Endothelial cell of umbilical vein (primary cell): ENCODE measurements at places on chromosomes 3 and 15. TPM values are rescaled to one million over a fixed set of nuclear protein-coding genes. Genes with fewer than 3 reads are reported as not detected.

DNA sequence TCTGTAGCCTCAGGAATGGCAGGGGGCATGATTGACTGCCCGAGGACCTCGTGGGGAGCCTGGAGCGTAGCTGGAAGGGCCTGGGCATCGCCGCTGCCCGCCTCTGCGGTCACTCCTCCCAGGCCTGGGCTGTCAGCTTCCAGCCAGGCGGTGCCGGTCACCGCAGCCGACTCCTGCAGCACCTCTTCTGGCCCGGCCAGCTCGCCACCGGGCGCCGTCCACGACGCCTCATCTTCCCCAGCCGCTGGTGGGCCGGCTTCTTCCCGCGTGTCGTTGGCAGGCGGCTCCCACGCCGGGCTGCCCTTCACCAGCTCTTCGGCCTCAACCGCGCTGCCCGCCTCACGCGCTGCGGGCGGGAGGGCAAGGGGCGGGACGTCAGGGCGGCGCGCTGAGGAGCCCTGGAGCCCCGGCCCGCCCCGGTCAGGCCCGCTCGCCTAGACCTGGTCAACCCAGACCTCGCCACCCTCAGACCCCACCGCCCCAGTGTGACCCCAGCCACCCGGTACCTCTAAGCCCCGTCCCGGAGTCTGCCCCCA, 1.0 kb downstream of the CSPG5 start:
- no peaks in the 10 kb centered on the region for H3K4me1 ChIP-seq
- no peaks in the 10 kb centered on the region for H3K36me3 ChIP-seq
- H3K27me3 ChIP-seq: peaks cover 21% of the 10 kb centered on the region
- DNase-seq: peak; percentile 30

CHDH gene
- total RNA-seq: 0.04 and 0.46 TPM in 2 replicates

DNA sequence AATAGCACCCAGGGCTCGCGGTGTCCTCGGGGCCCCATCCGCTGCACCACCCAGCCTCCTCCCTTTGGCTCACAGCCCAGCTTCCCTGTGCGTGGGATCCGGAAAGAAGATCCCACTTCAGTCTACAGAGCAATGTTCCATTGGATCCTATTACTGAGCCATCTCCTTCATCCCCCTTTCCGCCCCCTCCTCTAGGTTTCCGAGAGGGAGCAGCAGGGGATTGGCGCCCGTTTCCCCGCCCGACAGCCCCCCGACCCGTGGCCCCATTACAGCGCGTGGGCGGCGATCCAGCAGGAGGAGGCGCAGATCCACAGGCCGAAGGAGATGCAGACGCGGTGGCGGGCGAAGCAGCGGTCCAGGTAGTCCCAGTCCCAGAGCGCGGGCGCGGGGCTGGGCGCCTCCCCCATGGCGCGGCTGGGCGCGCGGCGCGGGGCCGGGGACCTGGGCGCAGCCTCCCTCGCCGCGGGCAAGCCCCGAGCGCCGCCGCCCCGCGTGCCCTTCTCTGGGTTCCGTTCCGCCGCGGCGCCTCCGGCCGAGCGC, 340 bp downstream of the TMEM44 start:
- H3K4me1 ChIP-seq: peaks cover 17% of the 10 kb centered on the region
- H3K27ac ChIP-seq: peak overlapping the region; percentile 83
- peak overlapping the region; percentile 70 for H3K4me3 ChIP-seq
- peaks cover 16% of the 10 kb centered on the region for H3K36me3 ChIP-seq
- no peaks in the 10 kb centered on the region for H3K27me3 ChIP-seq

- H3K4me3 ChIP-seq: no peak overlapping the region
- peaks cover 6% of the 10 kb centered on the region for H3K36me3 ChIP-seq
- H3K27me3 ChIP-seq: no peaks in the 10 kb centered on the region
- no peak for DNase-seq
Measured at GRCh38 chr3:65425880-65426279, 612.8 kb downstream of the MAGI1 start.

DNA sequence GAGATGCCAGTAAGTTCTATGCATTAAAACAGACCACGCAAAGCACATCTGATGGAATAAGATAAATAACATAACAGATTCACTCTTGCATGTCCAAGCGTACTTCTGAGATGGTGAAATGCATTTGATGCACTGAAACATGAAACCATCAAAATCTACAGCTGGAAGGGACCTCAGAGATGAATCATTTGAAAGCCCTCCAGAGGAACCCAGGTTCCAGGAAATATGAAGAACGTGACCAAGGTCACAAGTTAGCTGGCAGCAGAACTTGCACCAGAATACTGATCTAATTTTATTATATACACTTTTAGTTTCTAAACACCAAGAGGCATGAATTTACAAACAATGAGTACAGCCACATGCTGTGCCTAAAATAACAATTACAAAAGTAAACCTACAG, 957.1 kb downstream of the FHIT start:
- H3K4me3 ChIP-seq: no peak overlapping the region
- no peak overlapping the region for H3K27ac ChIP-seq
- H3K4me1 ChIP-seq: no peaks in the 10 kb centered on the region
- H3K36me3 ChIP-seq: no peaks in the 10 kb centered on the region
- H3K27me3 ChIP-seq: no peaks in the 10 kb centered on the region

DNA sequence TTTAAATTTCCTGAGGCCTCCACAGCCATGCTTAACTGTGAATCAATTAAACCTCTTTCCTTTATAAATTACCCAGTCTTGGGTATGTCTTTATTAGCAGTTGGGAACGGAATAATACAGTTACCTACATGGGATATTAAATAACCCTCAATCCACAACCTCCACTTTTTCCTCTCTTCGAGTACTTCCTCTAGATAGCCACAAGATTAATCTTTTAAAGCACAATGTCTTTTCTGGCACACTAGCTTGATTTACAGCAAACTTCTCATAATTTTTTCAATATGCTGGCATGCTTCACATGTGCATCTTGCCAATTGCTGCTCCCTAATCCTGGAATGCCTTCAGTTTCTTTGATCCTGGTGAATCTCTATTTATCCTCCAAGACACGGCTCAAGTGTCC, 92.2 kb downstream of the P2RY1 start:
- no peaks in the 10 kb centered on the region for H3K27me3 ChIP-seq
- DNase-seq: no peak
- no peak overlapping the region for H3K27ac ChIP-seq
- no peak overlapping the region for H3K4me3 ChIP-seq
- H3K4me1 ChIP-seq: no peaks in the 10 kb centered on the region
- no peaks in the 10 kb centered on the region for H3K36me3 ChIP-seq

DNA sequence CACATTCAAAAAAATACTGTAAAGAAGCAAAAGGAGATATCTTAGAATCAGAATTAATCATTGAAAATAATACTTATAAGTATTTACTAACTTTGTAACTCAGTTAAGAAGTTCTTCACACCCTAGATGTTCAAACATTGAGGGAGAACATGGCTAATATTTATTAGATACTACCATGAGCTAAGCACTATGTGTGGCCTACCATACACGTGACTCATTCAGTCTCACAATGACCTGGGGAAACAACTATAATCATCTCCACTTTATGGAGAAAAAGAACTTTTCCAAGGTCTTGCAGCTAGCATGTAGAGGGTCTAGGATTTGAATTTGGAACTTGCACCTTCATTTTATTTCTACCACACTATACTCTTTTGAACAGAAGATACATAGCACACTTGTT, 361.9 kb upstream of the CFAP20DC start:
- no peaks in the 10 kb centered on the region for H3K27me3 ChIP-seq
- DNase-seq: no peak
- H3K4me3 ChIP-seq: no peak overlapping the region
- H3K36me3 ChIP-seq: no peaks in the 10 kb centered on the region
- H3K27ac ChIP-seq: no peak overlapping the region

DNA sequence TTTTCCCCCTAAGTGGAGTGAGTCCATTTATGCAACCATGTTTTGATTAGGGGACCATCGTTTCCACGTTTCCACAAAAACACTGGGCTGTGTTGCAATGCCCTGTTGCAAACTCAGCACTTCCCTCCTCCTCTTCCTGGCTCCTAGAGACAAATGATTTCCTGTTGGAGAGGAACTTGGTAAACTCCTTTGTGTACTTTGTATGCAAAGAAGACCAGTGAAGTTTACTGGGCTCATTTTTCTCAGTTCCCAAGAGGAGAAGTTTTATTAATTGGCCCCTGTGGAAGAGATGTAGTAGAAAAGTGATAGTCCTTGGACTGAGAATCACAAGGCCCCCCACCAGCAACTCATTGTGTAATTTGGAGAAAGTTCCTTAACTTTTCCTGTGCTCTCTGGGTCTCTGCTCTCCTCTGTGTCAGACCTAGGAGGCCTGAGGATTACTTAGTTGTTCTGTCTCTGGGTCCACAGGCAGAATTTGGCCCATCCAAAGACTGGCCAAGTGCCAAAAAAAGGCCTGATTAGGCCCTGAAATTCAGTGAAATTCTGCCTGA, 95.0 kb downstream of the ATG7 start:
- H3K4me1 ChIP-seq: peaks cover 11% of the 10 kb centered on the region
- no peak overlapping the region for H3K4me3 ChIP-seq
- H3K27ac ChIP-seq: peak overlapping the region; percentile 67
- DNase-seq: peak; percentile 82
- H3K27me3 ChIP-seq: no peaks in the 10 kb centered on the region

DNA sequence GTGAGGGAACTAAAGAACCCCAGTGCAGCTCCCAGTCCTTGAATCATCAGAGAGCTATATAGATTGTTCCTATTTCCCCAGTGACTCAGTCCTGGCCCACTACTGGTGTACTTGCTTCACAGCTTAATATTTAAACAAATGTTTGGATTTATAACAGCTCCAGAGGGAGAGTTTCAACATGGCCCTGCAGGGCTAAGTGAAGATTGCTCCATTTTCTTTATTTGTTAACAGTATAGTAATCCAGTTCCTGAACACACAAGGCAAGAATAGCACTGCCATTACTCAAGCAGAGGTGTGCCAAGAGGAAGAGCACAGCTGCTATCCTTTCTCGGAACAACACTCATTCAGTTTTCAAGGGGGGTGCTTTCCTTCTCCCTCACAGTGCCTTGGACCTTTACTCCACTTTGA, 6.5 kb downstream of the SQOR start:
- H3K27me3 ChIP-seq: no peaks in the 10 kb centered on the region
- H3K4me3 ChIP-seq: no peak overlapping the region
- no peaks in the 10 kb centered on the region for H3K36me3 ChIP-seq
- H3K27ac ChIP-seq: peak overlapping the region; percentile 32
- DNase-seq: peak; percentile 72

DNA sequence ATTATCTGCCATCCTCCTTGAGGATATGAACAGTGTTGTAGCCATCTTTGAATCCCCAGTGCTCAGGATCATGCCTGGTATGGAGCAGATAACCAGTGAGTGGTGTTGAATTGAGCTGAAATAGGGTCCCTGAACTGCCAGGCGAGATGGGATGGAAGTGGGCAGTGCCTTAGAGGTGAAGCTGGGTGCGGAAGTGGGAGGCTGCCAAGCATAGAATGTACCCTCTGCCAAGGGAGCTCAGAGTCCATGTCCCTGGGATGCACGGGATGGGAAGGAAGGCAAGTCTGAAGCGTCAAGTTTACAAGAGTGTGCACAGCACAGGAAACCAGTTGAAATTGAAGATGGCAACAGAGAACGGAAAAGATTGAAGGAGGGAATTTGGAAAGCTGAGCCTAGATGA, 147.0 kb downstream of the CACNA1D start:
- no peaks in the 10 kb centered on the region for H3K27me3 ChIP-seq
- no peaks in the 10 kb centered on the region for H3K4me1 ChIP-seq
- DNase-seq: no peak
